ENCODE measurements at places on chromosomes 4 and X.

DNA sequence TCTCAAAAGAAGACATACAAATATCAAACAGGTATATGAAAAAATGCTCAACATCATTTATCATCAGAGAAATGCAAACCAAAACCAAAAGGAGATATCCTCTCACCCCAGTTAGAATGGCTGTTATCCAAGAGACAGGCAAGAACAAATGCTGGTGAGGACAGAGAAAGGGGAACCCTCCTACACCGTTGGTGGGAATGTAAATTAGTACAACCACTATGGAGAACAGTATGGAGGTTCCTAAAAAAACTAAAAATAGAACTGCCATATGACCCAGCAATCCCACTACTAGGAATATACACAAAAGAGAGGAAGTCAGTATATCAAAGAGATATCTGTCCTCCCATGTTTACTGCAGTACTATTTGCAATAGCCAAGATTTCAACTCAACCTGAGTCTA lies 83.5 kb downstream of the CDS1 start:
- DNase-seq: no peak

GRCh38 chr4:139721789-139722188 lies 56.2 kb downstream of the MGST2 start:
- no peak for DNase-seq

DNA sequence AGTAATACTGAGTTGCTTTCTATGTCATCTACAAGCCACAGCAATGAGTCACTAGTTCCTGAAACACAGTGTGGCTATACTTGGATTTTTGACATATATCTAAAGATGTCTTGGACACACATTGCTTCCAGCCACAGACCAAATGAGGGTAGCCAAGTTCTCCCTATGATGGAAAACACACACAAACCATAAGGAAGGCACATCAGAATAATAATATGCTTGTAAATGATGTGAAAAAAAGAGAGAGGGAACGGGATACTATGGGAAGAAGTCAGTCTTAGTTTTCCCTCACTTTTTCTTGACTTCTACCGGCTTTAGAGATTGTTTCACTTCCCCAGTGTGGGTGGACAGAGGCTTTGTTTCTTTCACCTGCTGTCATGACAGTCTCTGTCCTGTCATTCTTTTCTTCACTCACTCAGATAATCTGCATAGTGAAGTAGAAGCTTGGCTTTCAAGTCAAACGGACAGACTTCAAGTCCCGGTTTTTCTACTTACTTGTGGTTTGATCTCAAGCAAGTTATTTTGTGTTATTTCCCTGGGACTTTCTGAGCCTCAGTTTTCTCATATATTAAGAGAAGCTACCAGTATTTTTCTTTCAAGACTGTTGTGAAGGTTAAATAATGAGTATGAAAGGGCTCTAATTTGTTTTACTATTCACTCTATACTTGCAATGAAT lies 34.7 kb downstream of the P2RY10 start:
- DNase-seq: no peak

DNA sequence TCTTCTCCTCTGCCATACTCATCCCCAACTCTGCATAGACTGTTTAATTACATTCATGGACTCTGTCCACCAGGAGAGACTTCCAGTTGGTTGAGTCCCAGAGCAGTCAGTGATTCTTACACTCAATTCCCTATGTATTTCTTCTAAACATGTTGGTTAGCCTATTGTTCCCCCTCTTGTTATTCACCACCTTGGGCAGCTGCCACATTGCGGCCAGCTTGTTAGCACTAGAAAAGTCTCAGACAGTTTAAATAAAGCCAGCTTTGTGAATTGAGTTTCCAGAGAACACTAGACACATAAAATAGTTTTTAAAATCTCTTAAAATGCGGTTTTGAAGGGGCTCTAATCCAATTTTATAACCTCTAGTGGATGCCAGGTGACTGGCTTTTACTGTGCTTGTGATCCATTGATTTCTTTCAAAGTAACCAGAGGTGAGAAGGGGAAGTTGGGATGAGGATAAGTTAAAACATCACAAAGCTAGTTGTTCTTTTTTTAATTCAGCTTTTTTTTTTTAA lies 827.7 kb downstream of the FSTL5 start:
- no peak for DNase-seq

DNA sequence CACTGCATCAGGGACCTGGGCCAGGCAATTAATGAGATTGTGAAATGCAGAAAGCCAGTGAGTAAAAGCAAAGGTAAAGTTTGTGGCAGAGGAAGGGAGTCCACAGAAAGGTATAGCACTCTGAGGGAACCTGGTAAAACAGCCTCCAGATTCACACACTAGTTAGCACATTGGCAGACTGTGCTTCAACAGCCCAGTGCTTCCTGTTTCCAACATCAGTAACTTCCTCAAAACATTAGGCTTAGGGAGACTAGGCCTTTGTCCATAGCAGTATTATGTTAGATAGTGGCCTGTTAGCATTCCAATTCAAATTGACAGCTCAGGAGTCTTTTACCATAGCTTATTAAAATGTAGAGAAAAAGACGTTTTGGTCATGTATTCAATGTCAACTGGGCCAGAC lies 582.6 kb upstream of the ACTRT1 start:
- DNase-seq: no peak

- no peak for DNase-seq
These were observed 6.7 kb upstream of the GPRIN3 start for GRCh38 chr4:89314291-89314690.

- DNase-seq: no peak
These were observed 9.7 kb downstream of the HOPX start for GRCh38 chr4:56671373-56671772.

GRCh38 chrX:57156397-57157049 lies 19.3 kb upstream of the SPIN2A start:
- peak; percentile 48 for DNase-seq

DNA sequence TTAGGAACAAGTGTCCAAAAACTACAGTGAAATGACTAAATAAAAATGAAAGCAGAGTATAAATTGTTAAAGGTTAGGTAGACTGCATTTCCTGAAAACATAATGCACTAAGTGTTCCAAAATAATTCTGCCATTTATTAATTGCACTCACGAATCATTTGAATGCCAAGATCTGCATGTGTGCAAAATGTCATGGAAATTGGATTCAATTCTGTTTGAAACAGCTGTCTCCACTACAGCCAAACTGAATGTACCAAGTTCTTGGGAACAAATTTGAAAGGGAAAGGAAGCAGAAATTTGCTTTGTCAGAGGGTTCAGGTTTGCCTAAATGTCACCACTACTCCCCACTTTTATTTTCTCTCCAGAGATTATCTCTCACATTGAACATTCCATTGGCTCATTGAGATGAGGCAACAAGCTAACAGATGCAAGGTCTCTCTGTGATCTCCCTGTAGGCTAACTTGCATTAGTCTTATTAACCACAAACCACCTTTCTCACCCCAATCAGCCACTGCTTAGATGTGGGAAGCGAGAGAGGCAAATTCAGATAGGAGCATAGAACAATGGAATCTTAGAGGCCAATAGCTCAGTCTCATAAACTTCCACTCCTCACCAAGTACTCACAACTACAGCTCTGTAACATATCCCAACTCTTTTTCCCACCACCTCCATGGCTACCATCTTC lies 226.6 kb downstream of the KDR start:
- DNase-seq: no peak

GRCh38 chr4:169573889-169574288 lies 38.5 kb downstream of the NEK1 start:
- DNase-seq: no peak

Data from endothelial cell of umbilical vein (primary cell).